ENCODE measurements at places on chromosomes 16 and 17. TPM values are rescaled to one million over a fixed set of nuclear protein-coding genes. Genes with fewer than 3 reads are reported as not detected.

- DNase-seq, result peak; percentile 70
Observed at GRCh38 chr17:32723310-32723955, 153.5 kb downstream of the MYO1D start.

- no peak for DNase-seq
Observed at GRCh38 chr17:43132117-43132516, 7.0 kb upstream of the BRCA1 start.

DNA sequence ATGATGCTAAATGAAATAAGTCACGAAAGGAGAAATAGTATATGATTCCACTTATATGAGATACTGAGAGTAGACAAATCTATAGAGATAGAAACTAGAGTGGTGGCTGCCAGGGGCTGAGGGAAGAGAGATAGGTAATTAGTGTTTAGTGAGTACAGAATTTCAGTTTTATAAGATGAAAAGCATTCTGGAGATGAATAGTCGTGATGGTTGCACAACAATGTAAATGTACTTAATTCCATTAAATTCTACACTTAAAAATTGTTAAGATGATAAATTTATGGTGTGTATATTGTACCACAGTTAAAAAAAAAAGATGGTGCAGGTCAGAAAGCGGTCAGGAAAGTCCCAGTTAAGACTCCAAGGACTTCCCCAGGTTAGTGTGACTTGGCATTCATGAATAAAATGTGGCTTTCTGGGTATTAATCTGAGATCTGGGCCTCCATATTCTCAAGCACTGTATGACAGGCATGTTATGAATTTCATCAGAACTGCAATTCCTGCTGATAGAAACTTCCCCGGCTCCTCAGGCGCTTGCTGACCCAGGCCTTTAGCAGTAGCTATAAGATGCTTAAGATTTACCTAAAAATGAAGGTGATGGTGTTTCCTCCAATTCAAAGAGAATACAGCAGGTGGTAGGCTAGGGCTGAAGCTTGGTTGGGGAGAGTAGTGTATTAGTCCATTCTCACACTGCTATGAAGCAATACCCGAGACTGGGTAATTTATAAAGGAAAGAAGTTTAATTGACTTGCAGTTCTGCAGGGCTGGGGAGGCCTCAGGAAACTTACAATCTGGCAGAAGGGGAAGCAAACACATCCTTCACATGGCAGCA is 115.3 kb upstream of the SOX9 start:
- DNase-seq, result no peak

- no peak for DNase-seq
Observed at GRCh38 chr17:46963571-46963970, 15.5 kb downstream of the RPRML start.

- DNase-seq, result no peak
Observed at GRCh38 chr16:81029930-81030604, 5.6 kb upstream of the ATMIN start.

Gene SLC13A5
- total RNA-seq, result not detected

Gene ASGR1
- 0.21 TPM for total RNA-seq

Gene SALL1
- total RNA-seq, result 0.21 TPM
